ENCODE measurements at places on chromosomes 5 and 9.

- no peak for DNase-seq
Measured at GRCh38 chr5:173984218-173984617, 4.8 kb upstream of the C5orf47 start.

DNA sequence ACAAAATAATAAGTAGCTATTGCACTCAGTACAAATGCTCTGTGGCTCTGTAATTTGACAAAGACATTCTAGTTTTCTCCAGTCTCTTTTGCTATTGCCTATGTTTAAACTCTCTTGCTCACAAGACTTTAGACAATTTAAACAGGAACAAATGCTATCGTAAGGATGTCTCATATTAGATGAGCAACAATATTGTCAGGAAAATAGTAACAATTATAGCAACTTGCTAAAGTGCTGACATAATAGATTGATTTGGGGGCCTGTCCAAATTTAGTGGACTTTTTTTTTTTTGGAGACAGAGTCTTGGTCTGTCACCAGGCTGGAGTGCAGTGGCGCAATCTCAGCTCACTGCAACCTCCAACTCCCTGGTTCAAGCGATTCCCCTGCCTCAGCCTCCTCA is 11.8 kb downstream of the KIF2A start:
- DNase-seq = no peak

GRCh38 chr9:136690806-136691261 is 3.6 kb upstream of the AGPAT2 start:
- DNase-seq = no peak

DNA sequence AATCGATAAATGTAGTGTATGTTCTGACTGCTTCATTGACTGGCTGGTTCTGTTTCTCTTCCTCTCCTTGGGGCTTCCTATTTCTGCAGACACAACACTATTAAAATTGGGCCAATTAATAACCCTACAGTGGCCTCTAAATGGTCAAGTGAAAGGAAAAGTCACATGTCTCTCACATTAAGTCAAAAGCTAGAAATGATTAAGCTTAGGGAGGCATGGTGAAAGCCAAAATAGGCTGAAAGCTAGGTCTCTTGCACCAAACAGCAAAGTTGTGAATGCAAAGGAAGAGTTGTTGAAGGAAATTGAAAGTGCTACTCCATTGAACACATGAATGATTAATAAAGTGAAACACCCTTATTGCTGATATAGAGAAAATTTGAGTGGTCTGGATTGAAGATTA is 58.2 kb downstream of the CCNH start:
- DNase-seq = no peak

GRCh38 chr5:143771602-143772001 is 40.4 kb upstream of the HMHB1 start:
- DNase-seq = no peak

DNA sequence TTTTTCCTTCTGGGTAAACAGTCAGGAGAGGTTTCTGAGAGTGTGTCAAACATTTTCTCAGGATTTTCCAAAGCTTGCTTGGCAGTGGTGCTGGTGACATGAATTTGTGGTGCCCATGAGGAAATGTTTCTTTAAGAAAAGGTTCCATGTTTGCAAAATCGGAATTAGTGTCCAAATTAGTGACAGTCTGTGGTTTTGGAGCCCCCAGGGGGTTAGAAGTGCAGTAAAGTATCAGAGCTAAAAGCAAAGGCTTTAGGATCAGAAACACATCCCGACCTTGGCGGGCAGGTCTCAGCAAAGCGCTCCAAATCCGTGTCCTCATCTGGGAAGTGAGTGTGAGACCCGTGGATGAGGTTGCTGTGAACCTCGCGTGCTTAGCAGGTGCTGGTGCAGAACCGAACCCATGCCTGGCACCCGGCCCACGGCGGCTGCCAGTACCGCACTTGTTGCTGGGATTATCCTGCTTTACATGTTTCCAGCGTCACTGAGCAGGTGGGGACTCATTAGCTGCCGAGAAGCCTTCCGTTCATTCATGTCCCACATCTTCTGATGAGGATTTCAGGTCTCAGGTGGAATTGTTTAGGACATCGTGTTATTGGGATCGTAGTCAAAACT is 70.8 kb upstream of the COL5A1 start:
- DNase-seq = no peak

DNA sequence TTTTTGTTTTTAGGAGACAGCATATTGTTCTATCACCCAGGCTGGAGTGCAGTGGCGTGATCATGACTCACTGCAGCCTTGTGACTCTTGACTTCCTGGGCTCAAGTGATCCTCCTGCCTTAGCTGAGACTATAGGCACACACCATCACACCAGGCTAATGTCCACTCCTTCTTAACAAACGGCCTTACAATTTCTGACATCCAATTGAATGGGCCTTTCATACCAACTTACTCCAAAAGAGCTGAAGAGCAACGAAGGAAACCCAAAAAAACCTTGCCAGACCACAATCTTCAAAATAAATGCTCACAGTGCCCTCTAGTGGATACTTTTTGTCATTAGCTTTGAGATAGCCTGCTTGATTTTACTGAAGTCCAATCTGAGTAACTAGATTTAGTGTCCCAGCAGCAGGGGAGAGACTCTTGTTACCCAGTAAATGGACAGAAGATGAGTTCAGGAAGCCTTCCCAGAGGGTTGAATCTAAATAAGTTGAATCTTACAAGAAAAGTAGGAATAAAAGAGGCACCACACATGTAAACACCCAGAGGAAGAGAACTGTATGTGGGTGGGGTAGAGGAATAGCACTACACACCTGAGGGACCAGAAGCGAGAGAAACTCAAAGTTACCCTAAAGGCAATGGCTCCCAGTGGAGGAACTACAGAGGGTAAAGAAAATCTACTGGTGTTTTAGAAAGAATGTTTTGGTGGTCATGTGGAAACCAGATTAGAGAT is 9.3 kb downstream of the ZNF622 start:
- peak; percentile 83 for DNase-seq

DNA sequence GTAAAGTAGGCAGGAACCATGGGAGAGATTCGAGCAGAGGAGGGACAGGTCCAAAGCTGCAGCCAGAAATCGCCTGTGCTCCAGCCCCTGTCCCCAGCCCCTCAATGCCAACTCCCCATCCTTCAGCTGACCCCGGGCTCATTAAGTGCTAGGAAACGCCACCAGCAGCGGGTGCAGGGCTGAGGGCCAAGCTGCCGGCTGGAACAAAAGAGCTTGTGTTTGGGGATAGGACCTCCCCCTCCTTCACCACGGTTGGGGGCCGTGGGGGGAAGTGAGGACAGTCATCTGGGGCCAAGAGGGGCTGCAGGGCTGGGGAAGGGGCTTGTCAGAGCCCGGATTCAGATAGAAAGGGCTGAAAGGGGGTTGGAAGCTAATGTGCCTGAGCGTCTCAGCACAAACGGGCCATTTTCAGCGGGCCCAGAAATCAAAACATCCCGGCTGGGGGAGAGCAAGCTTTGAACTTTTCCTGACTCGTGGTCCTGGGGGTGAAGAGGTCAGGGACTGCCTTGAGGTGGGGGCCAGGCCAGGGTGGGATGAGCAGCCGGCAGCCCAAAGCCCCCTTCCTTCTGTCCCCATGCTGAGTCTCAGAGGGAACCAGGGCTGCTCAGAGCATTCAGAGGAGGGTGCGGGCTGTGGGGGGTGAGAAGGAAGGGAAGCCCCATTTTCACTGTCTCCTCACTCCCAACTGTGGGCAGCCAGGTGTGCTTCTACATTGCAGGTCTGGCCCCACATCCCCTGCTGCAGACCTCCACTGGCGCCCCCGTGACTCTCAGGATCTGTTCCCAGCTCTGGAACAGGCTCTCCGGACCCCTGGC is 69.4 kb upstream of the DAB2IP start:
- no peak for DNase-seq

DNA sequence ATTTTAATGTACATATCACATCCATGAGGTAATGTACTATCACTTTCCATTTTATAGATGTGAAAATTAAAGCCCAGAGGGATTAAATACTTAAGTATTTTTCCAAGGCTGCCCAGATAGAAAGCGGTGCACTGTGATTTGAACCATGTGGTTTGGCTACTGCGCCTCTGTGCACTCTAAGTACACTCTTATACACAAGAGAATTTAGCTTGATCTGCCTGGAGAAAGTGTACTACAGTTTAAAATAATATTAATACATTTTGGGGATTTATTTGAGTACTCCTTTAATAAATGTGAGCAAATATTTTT is 360.4 kb upstream of the ACTBL2 start:
- no peak for DNase-seq

- no peak for DNase-seq
Measured at GRCh38 chr5:171307789-171308452, 1.1 kb upstream of the TLX3 start.

DNA sequence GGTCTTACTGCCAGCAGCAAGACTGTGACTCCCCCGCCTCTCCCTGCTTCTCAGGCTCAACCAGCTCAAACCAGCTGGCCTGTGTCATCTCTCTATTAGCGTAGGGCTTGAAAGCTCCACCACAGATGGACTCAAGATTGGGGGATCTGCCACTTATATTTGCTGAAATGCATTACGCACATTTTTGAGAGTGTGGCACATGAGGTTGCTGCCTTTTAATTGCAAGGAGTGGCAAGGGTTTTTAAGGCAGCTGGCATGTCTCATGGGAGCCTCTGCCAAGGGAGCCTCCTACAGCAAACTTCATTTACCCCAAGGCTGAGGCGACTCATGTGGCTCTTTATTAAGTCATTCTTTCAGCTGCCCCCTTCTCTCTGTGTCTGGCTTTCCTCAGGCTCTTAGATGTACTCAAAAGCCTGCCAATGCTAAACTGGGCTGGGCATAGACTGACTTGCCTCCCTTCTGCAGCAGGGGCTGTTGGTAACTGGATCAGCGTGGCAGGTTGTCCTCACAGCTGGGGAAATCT is 219.3 kb downstream of the SMARCA2 start:
- no peak for DNase-seq

- no peak for DNase-seq
Measured at GRCh38 chr9:87587356-87587745, 89.7 kb downstream of the DAPK1 start.

GRCh38 chr5:3511519-3511918 is 84.1 kb upstream of the IRX1 start:
- no peak for DNase-seq

GRCh38 chr9:81822301-81822865 is 105.8 kb upstream of the SPATA31D4 start:
- no peak for DNase-seq

DNA sequence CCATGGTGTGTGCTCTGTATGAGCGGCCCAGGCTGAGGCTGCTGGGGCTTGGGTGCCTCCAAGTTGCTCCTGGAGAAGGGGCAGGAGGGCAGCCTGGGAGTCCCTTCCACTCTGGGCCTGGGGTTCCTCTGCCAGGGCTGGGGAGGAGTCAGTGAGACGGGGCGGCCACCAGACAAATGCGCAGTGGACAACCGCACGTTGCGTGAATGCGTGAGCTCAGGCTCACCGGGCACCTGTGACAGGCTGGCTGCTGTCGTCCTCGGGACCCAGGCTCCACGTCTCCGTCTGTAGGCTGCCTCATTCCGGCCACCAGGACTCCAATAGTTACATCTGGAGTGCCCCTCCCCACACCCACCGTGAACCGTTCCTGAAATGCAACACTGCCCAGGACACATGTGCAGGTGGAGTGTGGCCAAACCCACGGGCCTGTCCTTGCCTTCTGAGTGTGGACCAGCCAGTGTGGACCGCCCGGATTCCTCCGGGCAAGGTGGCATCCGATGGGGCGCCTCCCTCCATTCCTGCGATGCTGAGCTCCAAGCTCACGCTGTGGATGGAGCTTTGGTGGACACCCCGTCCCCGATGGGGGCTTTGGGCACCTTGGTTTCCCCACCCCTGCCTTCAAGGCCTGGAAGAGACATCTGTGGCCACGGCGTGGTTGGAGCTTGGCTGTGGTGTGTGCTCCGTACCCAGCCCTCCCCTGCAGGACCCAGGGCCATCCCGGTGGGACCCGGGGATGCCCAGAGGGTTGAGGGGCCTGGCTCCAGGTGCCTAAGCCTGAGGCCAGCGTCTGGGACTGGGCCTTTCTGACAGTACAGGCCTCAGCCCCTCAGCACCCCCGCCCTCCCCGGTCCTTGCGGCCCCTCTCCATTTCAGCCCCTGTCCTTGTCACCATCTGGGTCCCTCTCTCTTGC is 34.0 kb upstream of the RXRA start:
- no peak for DNase-seq

DNA sequence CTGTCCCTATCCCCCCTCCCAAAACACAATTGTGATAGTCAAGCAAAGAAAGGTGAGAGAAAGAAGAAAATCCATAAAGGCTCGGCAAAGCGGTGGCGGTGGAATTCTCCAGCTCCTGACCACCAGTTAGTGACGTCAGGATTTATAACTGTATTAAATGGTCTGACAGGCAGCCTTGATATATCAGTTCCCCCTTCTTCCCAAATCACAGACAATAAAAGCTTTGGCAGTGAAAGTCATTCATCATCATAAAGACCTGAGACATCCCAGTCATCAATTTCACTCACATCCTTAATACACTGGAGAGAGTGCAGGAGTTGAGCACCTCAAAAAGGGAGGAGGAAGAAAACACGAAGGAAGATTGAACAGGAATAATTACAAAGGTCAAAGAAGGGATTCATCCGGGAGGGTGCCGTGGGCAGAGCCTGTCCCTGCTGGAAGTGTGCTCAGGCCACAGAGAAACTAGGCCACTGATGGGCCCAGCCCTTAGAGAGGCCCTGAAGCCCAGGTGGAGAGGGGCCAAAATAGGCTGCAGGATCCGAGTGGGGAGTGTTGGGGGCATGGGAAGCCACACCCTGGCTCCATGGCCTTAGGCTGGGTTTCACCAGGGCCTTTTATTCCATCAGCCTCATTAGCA is 131.9 kb downstream of the PAX5 start:
- DNase-seq = no peak

- no peak for DNase-seq
Measured at GRCh38 chr5:170303549-170303948, 6.0 kb upstream of the LCP2 start.

GRCh38 chr5:159741829-159742322 is 174.4 kb upstream of the ADRA1B start:
- no peak for DNase-seq

DNA sequence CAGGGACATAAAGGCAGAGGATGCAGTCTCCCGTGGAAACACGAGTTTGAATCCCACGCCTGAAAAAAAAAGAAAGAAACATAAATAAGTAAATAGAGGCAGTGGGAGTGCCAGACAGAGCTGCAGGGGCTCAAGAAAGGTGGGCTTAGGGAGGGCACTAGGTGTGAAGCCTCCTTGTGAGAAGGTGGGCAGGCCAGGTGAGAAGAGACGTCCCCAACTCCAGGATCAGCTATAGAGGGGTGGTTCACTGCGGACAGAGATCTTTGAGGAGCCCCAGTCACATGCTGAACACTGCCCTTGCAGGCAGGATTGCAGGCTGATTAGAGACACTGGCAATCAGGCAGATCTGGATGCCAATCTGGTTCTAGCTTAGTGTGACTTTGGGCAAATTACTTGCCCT is 172.1 kb downstream of the RGS3 start:
- no peak for DNase-seq

GRCh38 chr5:1885404-1885755 is 2.7 kb upstream of the IRX4 start:
- no peak for DNase-seq

GRCh38 chr9:7117676-7118561 is 360.1 kb downstream of the KDM4C start:
- no peak for DNase-seq

- DNase-seq = no peak
Measured at GRCh38 chr9:134716067-134716466, 74.5 kb downstream of the COL5A1 start.
